ENCODE measurements at places on chromosomes 6 and 20.

DNA sequence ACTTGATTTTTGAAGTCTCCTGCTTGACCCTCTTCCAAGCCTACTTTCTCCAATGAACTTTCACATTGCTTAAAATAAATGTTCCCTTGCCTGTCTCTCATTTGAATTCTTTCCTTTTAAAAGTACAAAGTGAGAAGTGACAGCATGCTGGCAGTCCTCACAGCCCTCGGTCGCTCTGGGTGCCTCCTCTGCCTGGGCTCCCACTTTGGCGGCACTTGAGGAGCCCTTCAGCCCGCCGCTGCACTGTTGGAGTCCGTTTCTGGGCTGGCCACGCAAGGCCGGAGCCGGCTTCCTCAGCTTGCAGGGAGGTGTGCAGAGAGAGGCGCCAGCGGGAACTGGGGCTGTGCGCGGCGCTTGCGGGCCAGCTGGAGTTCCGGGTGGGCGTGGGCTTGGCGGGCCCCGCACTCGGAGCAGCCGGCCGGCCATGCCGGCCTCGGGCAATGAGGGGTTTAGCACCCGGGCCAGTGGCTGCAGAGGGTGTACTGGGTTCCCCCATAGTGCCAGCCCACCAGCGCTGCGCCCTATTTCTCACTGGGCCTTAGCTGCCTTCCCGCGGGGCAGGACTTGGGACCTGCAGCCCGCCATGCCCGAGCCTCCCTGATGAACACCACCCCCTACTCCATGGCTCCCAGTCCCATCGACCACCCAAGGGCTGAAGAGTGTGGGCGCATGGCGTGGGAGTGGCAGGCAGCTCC, 31.9 kb downstream of the SERPINB6 start:
- no peak for DNase-seq

- DNase-seq, result no peak
These were observed 1.9 kb downstream of the DDR1 start for GRCh38 chr6:30885999-30886896.

DNA sequence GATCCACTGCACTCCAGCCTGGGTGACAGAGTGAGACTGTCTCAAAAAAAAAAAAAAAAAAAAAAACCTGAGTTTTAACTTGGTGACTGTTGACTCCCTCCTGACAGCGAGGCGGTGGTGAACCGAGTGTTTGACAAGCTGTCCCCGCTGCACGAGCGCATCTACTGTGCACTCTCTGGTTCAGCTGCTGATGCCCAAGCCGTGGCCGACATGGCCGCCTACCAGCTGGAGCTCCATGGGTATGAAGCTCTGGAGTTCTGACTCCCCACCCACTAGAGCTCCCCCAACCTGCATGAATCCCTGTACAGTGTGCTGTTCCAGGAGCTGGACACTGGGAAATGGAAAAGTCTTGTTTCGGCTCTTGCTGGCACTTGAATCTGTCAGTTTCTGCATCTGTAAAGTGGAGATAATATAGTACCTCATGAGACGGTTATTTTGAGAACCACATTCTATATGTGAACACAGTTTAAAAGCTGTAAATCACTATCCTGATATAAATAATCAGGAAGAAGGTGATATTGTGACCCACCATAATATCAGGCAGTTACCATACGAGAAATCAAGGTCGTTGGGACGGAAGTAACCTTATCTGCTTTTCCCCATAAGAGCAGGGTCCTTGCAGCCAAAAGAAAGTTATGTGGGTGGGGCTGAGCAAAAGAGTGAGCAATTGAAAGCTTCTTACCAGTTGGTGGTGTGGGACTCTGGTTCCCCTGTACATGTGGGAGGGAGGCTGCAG, 3.3 kb downstream of the PSMB9 start:
- no peak for DNase-seq

- DNase-seq, result no peak
These were observed 117.9 kb upstream of the SGK1 start for GRCh38 chr6:134435814-134436280.

DNA sequence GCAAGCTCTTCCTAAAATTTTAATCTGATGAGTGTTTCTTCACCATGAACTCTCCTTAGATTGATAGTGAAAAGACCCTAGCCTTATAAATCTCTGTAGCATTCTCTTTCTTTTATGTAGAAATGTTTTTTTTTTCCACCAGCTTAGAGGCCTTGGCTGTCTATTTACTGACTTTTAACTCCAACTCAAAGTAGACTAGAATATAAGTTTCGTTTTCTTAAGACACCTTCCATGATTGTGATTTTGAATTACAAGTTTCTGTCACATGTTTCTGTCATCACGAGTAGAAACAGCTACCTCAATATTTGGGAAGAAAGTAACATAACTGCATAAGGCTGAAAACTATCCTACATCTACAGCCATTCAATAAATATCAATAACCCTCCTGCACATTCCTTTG, 17.8 kb downstream of the ADGRF4 start:
- DNase-seq, result no peak

- DNase-seq, result no peak
These were observed 38.5 kb downstream of the TSPYL4 start for GRCh38 chr6:116215414-116215813.

GRCh38 chr20:58745391-58745790, 52.8 kb downstream of the NPEPL1 start:
- no peak for DNase-seq

GRCh38 chr6:166925141-166925996, 31.0 kb downstream of the RNASET2 start:
- DNase-seq, result no peak

DNA sequence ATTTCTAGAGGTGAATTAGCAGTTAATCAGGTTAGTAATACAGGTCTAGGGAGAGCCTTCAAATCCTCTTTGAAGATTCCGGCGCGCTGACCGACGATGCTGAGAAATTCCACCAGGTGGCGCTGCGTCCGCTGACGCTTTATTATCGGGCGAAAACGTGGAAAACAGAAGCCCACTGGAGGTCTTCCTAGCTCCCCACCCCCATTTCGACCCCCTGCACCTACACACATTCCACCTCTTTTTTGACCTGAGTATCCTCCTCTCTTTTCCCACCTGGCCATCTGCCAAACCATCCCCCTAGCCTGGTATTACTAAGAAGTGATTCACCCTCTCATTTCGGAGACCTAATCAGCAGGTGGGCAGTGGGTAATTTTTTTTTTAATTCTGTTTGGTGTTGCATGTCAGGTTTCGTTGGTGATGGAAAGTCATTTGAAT, 65.4 kb upstream of the RIN2 start:
- DNase-seq, result peak; percentile 47

DNA sequence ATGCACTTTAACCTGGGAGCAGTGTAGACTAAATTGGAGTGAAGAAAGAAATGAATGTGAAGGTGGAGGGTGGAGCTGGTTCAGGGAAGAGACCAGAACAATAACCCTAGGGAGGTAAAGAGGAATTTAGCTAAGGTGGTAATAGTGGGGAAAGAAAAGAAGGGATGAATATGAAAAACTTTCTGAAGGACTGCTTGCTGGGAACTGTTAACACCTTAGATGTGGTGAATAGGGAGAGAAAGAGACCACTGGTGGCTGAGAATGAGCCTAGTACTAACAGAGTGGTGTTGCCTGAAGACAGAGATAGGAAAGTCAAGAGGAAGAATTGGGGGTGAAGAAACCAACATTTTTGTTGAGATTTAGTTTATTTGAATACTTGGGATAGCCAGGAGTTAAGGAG, 78.4 kb upstream of the HS3ST5 start:
- no peak for DNase-seq

GRCh38 chr6:23505026-23505425, 621.0 kb upstream of the NRSN1 start:
- DNase-seq, result no peak

DNA sequence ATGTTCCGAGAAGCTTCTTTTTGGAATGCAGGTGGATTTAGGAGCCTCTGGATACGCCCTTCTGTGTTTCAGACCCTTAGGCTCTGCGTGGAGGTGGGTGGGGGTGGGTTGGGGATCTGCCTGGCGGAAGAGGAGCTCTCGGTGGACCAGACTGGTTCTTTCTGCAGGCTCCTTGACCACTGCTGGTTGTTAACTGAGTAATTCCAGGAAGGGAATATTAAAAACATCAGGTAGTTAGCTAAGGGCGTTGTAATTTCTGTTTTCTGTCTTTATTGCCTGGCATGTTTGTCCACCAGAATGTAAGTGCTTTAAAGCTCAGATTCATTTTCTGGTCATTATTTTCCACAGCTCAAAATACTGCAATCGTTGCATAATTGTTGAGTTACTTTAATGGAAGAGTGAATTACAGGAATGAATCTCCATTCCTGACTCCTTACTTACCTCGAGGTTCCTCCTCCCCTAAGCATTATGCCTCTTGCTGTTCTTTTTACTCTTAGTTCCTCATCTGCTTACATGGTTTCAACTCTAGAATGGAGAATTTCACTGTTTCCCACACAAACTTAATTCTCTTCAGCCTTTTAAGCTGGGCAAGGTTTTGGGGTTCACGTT, 5.9 kb downstream of the CDYL start:
- no peak for DNase-seq

GRCh38 chr6:113486199-113486598, 370.9 kb upstream of the MARCKS start:
- no peak for DNase-seq

- DNase-seq, result no peak
These were observed 9.3 kb downstream of the ELOVL5 start for GRCh38 chr6:53339424-53339823.

- no peak for DNase-seq
These were observed 4.3 kb downstream of the TJAP1 start for GRCh38 chr6:43481591-43482236.

DNA sequence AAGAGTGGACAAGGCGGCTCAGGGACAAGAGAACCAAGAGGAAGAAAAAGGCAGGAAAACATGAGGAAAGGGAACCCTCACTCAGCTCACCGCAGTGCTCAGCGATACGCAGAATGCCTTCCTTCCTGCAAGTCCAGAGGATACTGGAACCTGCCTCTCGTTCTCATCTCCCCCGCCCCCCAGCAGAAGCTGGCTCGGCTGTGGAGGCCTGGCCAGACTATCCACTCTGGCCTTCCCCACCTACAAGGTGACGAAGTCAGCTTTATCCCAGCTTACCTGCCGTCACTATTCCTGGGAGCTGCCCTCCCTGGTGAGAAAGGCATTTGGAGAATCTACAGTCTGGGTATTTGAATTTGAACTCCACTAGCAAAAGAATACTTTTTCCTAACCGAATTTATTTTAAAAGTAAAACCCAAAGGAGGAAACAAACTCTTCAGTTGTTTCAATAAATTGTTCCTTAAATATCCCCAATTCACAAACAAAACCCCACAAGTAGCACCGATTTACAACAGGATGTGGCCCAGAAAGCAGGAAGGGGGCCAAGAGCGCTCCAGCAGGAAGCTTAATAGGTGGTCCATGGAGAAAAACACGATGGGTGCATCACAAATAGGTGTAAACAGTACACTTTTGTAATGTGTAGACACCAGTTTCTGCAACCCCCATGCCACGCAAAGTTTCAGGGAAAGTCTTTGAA, 2.1 kb upstream of the DIDO1 start:
- DNase-seq, result no peak

DNA sequence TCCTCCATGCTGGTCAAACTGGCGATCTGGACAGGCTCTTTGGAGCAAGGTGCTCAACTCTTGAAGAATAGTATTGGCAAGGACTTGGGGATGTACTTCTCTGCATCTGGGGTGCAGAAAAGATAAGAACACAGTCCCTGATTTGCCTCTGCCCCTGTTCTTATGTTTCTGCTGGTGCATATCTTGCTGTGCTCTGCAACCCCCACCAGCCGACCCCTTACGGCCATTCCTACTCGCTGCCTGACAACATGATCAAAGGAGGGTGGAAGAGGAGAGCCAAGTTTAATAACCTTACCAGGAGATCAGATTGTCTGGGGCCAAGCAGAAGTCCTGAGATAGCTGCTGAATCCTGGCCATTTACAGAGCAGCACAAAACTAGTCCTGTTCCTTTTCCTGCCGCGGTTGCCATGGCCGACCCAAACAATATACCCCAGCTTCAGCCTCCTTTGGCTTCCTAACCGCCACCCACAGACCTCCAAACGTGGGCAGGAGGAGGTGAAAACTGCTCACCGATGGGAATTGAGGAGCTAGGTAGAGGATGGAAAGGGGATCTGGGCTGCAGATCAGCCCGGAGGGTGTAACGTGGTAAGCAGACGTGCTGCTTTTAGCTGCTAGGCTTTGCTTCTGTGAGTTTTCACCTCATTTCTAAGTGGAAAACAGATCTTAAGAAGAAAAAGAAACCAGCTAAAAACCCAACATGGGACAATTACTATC, 60.9 kb downstream of the ATXN1 start:
- DNase-seq, result no peak

DNA sequence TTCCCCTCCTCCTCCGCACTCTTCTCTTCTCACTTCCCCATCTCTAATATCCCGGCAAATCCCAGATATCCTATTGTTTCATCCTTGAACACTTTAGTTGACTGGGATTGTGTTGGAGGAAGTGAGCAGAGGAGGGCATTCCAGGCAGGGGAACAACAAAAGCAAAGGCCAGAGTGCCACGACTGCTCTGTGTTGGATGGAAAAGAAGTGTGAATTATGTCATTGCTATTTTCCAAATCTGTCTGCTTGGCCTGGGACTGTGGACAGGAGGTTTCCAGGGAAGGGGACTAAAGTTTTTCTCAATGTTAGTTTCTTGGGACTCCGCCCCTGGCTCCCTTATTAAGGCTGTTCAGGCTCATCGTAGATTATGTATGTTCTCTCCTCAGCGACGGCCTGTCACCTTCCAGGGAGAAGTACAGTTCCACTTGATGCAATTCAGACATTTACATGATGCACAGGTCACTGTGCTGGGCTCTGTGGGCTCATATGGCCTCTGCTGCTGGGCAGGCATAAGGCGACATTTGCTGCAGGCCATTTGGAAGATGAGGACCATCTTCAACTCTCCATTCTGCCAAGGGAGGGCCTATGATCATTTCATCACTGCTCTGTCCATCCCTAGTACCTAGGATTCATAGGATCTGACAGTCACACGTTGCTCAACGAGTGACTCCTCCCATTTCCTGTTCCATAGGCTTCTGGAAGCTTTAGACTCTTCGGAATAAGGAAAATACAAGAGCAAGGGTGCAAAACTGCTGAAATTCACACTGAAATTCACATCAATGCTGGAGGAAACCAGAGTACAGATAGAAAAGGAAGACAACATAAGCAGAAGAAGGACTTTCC, 99.1 kb upstream of the KCNK16 start:
- DNase-seq, result no peak

DNA sequence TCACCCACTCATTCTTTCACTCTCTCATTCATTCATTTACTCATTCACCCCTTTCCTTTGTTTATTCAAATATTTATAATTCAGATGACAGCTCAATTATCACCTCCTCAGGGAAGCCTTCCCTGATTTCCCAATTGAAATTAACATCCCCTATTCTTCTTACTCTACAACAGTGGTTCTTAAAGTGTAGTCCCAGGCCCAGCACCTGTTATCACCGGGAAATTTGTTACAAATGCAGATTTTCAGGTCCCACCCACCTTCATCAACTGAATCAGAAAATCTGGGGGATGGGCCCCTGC, 30.3 kb downstream of the KIAA1755 start:
- no peak for DNase-seq

DNA sequence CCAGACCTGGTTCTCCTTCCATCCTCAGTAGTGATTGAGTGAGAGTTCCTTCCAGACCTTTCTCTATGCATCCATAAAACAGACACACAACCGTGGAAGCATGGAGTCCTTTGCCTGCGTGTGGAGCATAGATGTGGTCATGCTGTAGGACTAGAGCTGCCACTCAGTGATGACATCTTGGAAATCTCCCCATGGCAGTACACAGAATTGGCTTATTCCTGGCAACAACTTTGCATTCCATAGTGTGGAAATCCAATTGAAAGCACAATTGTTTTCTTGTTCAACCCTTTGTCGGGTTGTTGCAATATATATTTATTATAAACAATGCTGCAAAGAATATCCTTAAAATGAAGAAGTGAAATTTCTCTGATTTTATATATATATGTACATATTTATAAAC, 547.8 kb downstream of the CDH26 start:
- no peak for DNase-seq
